ENCODE measurements at places on chromosomes 5 and 9.

DNA sequence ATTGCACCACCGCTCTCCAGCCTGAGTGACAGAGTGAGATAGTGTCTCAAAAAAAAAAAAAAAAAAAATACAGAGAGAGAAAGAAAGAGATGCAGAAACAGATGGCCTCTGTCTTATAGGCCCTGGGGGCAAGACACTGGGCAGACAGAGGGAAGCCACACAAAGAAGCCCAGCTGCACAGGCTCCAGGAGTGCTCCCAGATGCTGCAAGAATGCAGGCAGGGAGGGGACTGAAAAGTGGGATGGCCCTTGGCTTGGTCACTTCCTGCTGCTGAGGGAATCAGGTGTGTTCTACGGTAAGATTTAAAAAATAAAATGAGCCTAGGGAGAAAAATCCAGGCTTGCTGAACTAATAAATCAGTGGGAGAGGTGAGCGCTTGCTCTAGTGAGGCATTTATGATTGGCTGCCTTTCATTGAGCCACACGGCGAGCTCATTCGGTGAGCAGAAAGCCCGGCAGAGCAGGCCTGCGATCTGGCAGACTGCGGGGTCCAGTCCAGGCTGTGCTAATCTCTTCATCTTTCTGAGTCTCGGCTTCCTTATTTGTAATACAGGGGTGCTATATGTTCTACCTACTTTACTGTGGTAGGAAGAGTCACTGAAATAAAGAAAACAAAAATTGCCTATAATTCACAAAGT is 80.6 kb downstream of the RAD23B start:
- DNase-seq, result no peak

DNA sequence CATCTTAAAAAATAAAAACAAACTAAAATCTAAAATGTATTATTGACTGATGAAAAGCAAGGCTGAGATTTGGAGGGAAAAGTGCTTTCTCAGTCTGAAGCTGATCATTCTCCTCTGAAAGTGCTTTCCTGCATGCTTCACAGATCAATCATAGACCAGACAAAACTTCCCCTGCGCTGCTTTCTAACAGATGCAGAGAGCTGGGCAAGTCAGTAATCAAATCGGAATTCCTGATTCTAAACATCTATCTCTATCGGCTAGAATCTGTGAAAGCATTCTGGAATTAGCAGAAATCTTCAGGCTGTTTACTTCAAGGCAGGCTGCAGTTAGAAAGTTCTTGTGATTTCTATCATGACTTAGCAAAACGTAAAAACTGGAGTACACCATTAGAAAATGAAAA is 15.6 kb upstream of the FAM81B start:
- DNase-seq, result no peak

- DNase-seq, result no peak
These were observed 28.8 kb downstream of the CNTFR start for GRCh38 chr9:34560599-34561214.

GRCh38 chr9:108655818-108656217 is 200.0 kb downstream of the ACTL7B start:
- no peak for DNase-seq

DNA sequence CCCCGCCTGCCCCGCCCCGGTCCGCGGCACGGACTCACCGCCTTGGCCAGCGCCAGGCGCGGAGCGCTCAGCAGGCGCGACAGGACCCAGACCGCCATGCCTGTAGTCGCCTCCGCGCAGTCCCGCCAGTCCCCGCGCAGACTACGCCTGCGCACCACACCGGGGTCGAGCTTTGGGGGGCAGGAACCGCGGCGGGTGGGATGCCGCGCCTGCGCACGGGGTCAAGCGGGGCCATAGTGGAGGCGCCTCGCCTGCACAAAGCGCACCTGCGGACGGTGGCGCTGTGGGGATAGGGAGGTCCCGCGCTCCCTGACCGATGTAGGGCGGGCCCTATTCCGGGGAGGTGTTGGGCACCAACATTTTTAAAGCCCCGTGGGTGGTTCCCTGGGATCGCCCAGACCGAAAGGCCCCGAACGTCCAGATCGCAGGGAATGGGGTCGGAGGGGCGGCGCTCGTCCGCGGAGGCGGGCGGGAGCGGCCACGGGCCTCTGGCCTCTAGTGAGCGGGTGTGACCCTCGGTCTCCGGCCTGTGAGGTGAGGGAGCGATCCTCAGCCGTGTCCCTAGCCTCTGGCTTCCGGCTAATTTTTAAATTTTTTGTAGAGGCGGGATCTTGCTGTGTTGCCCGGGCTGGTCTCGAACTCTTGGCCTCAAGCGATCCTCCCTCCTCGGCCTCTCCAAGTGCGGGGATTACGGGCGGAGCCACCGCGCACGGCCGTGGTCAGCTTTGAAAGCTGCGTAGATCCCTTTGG is 70.8 kb upstream of the LPCAT1 start:
- peak; percentile 45 for DNase-seq

DNA sequence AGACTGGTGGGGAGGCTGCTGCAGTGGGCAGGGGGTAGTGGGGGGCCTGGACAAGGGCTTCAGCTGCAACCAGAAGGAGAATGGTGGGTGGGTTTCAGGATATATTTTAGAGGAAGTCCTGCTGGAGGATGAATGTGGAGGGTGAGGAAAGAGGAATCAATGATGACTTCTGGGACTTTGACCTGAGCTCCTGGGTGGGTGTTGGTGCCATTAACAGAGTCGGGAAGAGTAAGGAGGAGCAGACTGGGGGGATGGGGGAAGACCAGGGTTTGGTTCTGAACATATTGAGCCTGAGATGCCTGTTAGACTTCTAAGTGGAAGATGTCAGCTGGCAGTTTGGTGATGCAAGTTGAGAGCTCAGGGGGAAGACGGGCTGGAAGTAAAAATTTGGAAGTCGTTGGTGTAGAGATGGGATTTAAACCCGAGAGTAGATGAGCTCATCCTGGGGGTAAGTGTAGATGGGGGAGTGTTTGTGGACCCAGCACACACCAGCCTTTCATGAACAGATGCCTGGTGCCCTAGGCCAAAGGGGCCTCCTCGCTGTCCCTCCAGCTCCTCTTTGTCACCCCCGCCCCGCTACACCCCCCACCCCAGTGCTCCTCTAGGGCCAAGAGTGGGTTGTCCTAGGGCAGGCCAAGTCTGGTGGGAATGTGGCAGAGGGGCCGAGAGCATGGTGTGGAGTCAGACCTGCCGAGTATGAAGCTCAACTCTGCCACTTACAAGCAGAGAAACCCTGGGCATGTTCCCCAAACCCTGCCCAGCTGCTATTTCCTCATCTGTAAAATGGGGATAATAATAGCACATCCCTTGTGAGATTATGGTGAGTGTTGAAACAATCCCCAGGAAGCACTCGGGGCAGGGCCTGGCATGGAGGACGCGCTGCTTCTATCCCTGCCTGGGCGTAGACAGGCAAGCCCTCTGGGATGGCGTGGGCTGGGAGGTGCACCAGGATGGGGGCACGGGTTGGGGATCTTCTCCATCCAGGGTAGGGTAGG is 4.0 kb downstream of the DNM1 start:
- no peak for DNase-seq

GRCh38 chr5:123808461-123809380 is 296.7 kb downstream of the CSNK1G3 start:
- no peak for DNase-seq

- DNase-seq, result no peak
These were observed 13.0 kb downstream of the SEC61B start for GRCh38 chr9:99235069-99235468.
